ENCODE measurements at places on chromosomes 2 and 18.

- DNase-seq: no peak
These were observed 52.0 kb downstream of the PHLPP1 start for GRCh38 chr18:62767321-62767720.

- DNase-seq: no peak
These were observed 19.6 kb downstream of the MSH2 start for GRCh38 chr2:47422560-47422959.

DNA sequence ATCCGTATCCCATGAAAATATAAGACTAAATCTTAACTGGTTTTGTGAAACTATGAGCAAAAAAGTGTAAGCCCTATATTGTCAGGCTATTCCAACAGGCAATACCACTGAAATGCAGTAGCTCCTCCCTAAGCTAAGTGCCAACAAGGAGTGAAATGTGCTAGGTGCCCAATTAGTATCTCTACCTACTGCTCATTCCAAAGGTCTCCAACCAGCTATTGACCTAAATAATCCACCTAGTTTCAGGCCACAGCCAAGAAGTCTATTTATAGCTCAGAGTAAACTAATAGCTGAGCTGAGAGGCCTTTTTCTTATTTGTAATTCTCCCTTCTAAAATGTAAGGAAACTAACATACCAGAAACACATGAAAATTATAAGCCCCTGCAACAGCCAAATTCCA is 482.2 kb downstream of the DCC start:
- no peak for DNase-seq

GRCh38 chr2:186328838-186329237 is 157.2 kb upstream of the ZC3H15 start:
- DNase-seq: no peak

GRCh38 chr2:241234066-241234790 is 45.8 kb downstream of the ANO7 start:
- no peak for DNase-seq

GRCh38 chr2:172227719-172228118 is 125.0 kb upstream of the DLX2 start:
- DNase-seq: no peak

DNA sequence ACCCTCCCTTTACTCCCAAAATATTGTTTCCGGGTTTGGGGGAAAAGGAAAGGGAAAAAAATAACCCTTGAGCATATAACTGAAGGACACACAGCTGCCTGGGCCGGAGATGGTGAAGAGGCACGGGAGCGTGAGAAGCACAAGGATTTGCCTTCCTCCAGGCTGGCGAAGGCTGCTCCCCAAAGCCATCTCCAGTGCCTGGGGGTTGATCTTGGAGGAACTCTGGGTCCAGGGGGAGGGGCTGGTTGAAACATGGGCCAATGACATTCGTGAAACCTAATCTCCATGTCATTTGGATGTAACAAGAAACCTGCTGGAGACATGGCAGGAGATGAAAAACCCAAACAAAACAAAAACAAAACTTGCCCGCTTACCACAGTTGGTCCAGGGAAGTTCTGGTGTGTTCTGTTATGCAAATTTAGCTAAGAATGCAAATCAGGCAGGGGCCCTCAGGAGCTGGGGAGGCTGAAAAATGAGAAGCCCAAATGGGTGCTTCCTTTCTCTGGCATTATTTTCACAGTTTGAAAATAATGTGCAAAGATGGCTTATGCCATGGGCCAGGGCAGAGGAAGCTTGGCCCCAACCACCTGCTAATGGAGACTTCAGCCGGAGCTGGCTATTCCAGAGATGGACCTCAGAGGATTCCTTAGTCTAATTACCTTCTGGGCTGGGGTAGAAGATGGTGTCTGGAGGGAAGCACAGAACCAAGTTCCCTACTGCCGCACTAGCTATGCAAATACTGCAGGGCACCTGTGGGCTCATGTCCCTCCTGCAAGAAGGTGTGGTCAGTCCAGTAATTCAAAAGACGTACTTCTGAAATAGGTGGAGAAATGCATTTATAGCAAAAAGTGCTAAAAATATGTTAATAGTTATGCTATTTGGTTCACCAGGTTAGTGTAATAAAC is 180.9 kb downstream of the BCL2 start:
- peak; percentile 84 for DNase-seq

DNA sequence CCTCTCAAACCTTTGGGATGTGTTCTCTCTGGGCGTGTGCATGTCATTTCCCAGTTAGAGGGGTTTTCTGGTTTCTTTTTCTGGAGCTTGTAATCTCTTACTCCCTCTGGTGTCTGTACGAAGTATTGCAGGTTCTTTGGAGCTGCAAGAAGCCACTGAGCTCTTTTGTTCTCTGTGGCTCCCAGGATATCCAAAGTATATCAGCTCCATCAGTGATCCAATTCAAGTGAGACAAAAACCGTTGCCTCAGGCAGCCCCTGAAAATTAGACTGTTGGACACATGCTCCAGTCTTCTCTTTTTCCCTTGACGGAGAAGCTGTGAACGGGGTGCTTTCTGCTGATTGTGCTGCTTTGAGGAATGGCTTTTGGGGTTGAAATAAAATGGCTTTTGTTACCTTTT is 59.0 kb upstream of the LDLRAD4 start:
- peak; percentile 81 for DNase-seq

DNA sequence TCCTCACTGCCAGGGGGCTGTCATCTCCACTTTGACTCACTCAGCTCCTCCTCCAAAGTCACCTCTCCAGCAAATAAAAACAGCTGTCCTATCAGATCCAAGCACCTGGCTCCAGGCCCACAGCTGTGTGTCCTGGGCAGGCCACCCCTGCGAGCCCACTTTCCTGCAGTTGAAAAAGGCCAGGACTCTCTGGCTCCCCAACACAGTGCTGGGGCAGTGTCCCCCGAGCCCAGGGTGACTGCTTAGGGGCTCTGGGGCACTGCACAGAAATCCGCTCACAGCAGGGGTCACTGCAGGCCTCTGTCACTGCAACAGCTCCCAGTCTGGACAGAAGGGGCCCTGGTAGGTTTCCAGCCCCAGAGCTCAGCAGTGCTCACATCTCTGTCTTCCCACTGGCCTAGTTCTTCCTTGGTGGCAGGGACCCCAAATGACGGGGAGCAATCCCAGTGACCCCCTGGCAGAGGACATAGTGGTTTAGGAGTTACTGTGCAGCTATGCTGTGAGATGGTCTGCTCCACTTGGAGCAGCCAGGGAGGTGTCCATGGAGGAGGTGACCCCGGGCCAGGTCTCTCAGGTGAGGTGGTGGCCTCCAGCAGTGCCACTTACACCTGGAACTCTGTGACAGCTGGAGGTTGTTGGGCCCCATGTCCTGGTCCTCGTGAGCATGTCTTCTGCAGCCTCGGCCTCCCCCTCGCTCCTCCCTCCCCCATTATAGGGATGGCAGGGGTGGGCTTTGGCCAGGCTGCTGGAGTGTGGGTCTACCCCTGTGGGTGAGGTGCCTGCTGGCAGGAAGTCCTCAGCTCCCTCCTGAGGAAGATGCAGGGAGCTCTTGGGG is 35.5 kb downstream of the HS6ST1 start:
- DNase-seq: no peak

- DNase-seq: no peak
These were observed 163.5 kb downstream of the GLI2 start for GRCh38 chr2:120898961-120899750.

DNA sequence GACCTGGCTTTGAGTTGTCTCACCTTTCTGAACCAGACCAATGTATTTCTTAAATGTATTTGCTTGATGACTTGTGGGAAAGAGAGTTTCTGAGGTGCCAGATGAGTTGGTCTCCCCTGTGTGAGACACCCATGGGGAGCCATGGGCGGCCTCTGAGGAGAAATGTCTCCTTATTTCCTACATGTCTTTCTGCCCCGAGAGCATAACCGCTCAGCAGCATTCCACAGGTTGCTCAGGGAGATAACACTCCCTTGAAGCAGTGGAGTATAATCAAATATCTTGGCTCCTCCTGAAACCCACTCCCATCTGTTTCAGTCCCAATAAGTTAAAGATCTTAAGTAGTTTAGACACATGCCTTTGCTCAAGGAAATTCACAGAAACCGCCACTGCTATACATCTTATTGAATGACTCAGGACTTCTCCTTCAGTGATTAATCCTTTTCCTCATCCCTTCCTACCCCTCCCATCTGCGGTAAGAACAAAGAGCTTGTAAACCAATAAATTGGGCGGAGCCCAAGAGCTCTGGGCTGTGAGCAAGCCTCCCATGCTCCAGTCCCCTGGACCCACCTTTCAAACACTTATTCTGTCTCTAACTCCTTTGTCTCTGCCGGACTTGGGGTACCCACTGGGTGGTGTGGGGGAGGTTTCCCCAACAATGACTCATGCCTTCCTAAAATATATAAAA is 285.5 kb upstream of the LRRTM4 start:
- no peak for DNase-seq

- DNase-seq: peak; percentile 83
These were observed 92.0 kb upstream of the MSH2 start for GRCh38 chr2:47310801-47311560.

- DNase-seq: no peak
These were observed 12.7 kb downstream of the INPP1 start for GRCh38 chr2:190355968-190356644.

- no peak for DNase-seq
These were observed 1273.5 kb upstream of the CRIM1 start for GRCh38 chr2:35082072-35082471.

- DNase-seq: no peak
These were observed 510 bp downstream of the IL1RN start for GRCh38 chr2:113127646-113128570.

- DNase-seq: peak; percentile 54
These were observed 43.8 kb downstream of the CDH19 start for GRCh38 chr18:66560094-66560493.

DNA sequence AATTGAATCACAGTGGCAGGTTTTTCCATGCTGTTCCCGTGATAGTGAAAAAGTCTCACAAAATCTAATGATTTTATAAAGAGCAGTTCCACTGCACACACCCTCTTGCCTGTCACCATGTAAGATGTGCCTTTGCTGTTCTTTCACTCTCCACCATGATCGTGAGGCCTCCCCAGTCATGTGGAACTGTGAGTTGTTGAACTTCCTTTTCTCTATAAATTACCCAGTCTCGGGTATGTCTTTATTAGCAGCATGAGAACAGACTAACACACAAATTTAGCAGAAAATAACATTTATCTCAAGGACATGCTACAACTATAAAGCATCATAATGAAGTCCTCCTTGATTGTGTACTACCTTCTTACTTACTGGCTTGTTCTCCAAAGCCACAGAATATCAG is 1526.0 kb downstream of the LRP1B start:
- DNase-seq: peak; percentile 6

- DNase-seq: no peak
These were observed 212.3 kb downstream of the CDH20 start for GRCh38 chr18:61545281-61546245.

- peak; percentile 71 for DNase-seq
These were observed 35.2 kb upstream of the TEX51 start for GRCh38 chr2:126863336-126864015.

DNA sequence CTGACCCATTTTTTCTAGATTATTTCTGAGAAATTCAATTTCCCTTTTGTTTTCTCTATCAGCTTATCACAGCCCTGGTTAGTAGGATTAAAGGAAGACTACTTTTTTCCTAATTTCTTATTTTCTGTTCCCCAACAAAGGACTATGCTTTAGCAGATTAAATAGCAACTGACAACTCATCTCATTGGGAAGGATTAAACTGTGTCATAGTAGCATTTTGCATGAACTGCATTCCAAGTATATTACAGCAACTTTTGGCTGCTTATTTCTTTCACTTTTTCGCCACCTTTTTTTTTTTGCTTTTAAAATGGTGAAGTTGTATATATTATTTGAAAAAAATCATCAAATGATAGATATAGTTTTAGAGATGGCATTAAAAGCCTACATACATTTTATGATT is 570.3 kb downstream of the FBXO15 start:
- no peak for DNase-seq

DNA sequence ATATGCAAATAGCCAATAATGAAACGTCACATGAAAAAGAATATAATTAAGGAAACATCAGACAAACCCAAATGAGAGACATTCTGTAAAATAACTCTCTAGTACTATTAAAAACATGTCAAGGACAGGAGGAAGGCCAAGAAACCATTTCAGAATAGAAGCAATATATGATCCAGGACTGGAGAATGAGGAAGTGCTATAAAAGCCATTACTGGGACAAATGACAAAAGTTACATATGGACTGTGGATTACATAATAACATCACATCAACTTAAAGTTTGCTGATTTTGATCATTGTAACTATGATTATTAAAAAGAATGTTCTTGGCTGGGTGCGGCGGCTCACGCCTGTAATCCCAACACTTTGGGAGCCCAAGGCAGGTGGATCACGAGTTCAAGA is 81.3 kb downstream of the CRACDL start:
- no peak for DNase-seq

DNA sequence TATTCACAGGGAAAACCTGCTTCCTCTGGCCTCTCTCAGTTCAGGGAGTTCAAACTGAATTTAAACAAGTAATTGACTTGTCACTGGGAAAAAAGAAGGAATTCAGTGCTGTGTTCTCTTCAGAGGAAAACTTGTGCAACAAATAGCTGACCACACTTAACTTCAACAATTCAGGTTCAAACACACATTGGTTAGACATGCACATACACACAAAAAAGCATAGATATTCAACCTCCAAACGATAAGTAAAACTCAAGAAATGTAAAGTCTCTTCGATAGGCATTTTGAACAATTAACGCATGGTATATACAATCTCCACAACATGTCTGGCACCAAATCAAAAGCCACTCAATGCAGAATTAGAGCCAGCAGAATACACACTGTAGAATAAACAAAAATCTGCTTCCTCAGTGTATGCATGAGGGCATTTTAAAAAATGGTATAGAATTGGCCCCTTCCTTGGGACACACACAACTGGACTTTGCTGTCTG is 269.0 kb downstream of the TCF4 start:
- peak; percentile 50 for DNase-seq
